ENCODE measurements at places on chromosomes 5 and 9.

DNA sequence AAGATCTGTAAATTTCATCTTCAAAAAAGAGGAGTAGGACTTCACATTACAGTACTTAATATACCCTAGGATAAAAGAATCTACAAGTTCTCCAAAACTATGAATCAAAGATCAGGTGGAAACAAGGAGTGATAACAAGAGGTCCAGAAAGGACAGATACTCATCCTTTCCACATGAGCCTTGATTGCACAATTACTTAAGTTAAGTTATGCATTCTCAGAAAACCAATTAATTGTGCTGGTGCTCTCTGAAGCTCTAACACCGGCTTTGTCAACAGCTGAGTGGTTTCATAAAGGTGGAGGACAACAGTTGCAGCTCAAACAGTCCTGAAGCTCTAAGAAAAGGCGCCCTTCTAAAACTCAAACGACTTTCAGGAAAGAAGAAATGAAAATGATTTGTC, 251.9 kb downstream of the BNC2 start:
- DNase-seq: no peak

DNA sequence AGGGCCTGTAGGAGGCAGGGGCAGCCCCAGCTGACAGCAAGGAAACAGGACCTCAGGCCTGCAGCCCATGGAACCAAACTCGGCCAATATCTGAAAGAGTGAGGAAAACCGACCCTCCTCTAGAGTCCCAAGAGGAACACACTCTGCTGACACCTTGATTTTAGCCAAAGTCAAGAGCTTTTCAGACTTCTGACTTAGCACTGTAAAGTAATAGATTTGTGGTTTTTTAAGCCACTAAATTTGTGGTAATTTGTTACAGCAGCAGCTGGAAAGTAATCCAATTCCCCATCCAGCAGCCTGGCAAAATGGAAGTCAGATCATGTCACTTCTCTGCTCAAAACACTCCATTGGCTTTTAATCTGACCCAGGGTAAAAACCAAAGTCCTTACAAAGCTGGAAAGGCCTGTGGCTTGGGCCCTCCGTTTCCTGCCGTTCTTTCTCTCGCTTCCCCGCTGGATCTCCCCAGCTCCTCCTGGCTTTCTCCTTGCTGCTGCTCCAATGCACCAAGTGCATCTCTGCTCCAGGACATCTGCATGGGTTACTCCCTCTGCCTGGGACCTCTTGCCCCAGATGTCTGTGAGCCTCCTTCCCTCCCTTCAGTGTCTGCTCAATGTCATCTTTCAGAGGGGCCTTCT, 79.0 kb downstream of the C5orf15 start:
- no peak for DNase-seq

- peak; percentile 66 for DNase-seq
Measured at GRCh38 chr5:53023969-53024368, 34.8 kb downstream of the ITGA2 start.

DNA sequence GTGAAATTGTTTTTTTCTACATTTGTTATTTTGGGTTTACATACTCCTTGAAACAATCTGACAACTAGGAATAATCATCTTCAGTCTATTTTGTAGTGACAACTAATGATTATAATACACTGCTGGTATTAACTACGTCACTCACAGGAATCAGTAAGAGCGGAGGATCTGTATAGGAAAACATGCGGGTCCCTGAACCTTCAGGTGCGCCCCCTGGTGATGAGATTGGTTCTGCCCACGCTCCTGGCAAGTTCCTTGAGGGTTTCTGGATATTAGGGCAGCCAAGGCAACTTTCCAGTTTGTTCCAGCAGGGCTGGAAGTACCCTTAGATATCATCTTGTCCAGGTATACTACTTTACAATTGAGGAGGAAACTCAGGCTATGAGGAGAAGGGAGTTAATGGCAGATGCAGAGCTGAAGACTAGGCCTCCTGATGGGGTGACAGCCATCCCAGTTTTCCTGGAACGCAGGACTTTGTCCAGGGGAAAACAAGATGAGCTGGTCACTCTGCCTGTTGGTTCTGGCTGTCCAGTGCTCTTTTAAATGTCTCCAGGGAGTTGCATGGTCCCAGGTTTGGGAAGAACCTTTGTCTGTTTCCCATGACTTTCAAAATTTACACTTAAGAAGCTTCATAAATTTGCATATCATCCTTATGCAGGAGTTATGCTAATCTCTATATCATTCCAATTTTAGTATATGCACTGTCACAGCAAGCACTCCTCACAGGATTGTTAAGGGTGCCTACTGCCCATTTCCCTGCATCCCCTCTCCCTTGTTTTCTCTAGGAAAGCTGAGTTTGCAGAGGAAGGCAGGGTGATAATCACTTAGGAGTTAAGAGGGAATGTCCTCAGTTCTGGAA, 14.9 kb upstream of the WNT8A start:
- peak; percentile 22 for DNase-seq

- no peak for DNase-seq
Measured at GRCh38 chr5:115170929-115171510, 1.3 kb upstream of the TRIM36 start.

- no peak for DNase-seq
Measured at GRCh38 chr9:29214690-29215253, 1641.5 kb upstream of the C9orf72 start.

DNA sequence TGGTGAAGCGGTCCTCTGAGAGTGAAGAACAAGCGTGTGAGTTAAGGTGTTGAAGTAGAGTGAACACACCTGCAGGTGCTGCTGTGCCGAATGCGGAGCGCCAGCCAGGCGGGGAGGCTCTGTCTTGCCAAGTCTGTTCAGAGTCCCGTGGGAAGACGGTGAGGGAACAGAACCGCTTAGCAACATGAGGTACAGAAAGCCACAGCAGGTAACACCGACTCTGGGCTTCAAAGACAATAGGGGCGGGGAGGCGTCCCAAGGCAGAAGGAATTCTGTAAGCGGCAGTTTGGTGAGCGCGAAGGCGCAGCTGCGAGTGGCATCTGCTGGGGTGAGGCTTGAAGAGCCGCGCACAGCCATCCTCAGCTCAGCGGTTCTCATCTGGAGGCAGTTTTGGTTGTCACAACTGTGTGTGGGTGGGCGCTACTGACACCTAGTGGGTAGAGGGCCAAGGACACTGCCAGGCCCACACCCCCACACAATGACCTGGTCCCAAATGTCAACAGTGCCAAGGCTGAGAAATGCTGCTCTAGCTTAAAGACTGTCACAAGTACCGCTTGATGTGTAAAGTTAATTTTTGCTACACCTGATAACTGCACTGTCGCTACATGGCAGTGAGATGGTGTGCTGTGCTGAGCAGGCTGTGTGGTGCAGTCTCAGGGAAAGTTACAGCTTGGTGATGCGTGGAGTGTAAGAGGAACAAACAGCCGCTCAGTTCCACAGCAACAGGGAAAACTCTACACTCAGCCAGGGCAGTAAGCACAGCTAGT, 67.4 kb upstream of the TBC1D9B start:
- DNase-seq: no peak
